IMR-90 (cell line): ENCODE measurements at places on chromosomes 1 and 21.

GRCh38 chr1:212827831-212828278 is 19.6 kb downstream of the SPATA45 start:
- no peak for DNase-seq

DNA sequence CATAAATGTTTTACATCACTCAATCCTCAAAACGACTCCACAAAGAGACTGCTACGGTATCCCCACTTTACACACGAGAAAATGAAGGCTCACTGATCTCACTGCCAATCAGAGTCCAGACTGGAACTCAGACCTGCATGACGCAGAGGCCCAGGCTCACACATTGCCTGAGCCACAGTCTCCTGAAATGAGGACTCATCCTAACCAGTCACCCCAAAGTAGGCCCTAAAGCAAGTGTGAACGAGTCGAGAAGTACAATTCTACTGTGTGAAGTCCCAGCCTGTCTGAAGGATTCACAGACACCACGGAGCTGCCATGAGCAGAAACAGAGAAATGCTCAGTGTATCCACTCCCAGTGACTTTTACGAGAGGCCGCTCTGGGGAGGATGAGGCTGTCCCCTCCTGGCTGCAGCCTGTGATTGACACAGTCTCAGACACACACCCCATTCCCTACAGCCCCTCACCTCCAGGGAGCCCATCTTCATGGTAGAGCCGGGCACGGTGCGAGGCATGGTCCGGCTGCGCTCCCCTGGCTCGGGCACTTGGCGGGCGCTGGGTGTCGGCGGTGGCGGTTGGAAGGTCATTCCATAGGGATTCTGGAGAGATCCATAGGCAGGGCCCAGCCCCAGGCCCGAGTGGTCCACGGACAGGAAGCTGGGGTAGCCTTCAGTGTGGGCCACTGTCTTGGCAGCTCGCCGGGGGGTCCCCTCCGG is 26.7 kb upstream of the COL16A1 start:
- DNase-seq = no peak

DNA sequence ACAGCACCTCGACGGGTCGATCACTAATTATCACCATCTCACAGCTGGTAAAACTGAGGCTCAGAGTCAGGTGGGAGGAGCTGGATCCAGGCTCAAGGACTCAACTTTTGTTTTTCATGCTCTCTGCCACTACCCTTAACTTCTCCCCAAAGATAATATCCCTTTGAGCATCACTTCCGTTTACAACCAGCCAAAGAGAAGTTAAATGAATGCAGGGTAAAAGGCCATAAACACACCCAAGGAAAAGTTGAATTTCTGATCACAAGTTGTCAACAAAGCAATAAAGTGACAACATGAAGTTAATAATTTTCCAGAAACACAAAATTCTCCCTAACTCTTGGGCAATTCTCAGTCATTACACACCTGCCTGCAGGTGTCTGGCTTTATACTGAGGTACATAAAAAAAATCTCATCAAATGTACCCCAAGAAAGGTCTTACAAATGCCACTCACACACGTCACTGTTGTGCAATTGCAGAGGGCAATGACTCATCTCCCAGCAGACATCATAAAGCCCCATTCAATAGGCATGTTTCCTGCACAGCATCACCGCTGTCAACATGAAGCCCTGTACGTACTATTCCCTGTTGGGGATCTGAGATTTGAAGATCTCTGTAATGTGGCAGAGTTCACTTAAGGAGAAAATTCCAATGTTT is 3.4 kb downstream of the OR2T11 start:
- no peak for DNase-seq

GRCh38 chr1:185850366-185850765 is 116.2 kb downstream of the HMCN1 start:
- DNase-seq = peak; percentile 30

GRCh38 chr21:45378258-45378966 is 26.6 kb upstream of the COL18A1 start:
- DNase-seq = peak; percentile 57

DNA sequence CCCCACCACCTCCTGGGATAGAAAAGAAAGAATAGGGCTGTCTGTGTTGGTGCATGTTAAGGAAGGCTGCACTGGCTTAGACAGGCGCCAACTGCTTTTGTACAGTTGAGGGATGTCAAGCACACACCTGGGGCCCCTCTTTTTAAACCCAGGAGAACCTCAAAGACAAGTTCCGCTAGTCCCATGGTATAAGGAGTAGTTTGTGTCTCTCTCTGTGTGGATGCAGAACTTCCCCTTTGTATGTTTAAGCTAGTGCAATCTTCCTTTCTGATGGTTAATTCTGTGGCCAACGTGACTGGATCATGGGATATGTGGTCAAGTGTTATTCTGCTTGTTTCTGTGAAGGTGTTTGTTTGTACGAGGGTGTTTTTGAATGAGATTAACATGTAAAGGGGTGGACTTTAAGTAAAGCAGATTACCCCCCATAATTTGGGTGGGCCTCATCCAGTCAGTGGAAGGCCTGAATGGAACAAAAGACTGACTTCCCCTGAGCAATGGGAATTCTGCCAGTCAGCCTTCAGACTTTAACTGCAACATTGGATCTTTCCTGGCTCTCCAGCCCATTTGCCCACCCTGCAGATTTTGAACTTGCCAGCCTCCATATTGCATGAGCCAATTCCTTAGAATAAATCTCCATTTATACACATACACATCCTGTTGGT is 9.5 kb upstream of the DUSP10 start:
- no peak for DNase-seq

- no peak for DNase-seq
These were observed 2.0 kb downstream of the SRSF4 start for GRCh38 chr1:29179641-29180184.

- no peak for DNase-seq
These were observed 23.3 kb downstream of the FYB2 start for GRCh38 chr1:56795870-56796269.

DNA sequence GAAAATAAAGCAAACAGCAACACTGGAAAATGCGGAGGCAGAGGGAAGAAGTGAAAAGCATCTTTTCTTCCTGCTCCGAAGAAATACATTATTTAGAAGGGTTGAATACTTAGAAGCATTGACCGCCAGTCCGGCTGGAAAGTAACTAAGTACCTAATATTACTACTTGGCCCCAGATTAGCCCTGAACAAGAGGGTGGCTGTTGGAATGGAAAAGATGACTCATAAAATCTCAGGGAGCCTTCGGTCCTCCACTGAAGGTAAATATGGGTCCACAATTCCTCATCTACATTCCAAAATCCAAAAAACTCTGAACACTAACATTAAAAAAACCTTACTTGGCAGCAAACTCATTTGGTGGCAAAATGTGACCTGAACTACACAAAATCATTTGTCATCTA is 40.1 kb downstream of the BCAR3 start:
- DNase-seq = peak; percentile 35

DNA sequence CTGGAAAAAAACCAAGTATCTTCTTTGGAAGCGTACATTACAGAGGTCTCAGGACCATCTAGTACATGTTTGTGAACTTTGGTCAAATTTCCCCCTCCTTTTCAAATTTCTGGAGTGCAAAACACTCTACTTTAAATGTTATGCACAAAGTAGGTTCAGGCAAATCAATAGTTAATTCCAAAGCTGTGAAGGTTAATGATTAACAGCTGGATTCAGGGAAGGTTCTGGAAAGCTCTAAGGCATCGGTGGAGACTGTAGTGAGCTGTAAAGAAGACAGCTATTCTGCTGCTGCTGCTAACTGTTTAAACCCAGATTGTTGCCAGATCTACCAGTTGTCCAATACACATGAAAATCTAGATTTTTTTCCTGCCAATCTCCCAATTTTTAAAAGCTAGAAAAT is 70.9 kb downstream of the ELAVL4 start:
- no peak for DNase-seq

DNA sequence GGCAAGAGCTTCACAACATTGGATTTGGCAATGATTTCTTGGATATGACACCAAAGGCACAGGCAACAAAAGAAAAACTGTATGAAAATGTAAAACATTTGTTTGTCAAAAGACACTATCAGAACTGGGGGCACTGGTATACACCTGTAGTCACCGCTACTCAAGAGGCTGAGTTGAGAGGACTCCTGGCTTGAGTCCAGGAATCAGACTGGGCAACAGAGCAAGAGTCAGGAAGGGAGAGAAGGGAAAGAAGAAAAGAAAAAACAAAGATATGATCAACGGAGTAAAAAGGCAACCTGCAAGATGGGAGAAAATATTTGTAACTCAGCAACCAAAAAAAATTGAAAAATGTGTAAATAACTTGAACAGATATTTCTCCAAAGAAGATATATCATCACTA is 6.0 kb upstream of the TUT4 start:
- no peak for DNase-seq

- DNase-seq = no peak
These were observed 8.5 kb downstream of the PRDM2 start for GRCh38 chr1:13708380-13708982.

DNA sequence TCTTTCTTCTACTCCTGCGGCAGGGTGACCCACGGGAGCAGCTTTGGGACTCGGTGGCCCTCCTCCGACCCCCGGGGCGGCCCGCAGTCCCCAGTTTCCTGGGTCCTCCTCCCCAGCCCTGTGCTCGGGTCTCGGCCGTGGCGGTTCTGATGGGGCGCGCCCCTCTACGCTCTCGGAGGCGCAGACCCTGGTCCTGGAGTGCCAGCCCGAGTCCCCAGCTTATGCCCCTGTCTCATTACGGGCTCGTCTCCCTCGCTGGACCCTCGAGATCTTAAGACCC is 430 bp downstream of the BTG2 start:
- no peak for DNase-seq

DNA sequence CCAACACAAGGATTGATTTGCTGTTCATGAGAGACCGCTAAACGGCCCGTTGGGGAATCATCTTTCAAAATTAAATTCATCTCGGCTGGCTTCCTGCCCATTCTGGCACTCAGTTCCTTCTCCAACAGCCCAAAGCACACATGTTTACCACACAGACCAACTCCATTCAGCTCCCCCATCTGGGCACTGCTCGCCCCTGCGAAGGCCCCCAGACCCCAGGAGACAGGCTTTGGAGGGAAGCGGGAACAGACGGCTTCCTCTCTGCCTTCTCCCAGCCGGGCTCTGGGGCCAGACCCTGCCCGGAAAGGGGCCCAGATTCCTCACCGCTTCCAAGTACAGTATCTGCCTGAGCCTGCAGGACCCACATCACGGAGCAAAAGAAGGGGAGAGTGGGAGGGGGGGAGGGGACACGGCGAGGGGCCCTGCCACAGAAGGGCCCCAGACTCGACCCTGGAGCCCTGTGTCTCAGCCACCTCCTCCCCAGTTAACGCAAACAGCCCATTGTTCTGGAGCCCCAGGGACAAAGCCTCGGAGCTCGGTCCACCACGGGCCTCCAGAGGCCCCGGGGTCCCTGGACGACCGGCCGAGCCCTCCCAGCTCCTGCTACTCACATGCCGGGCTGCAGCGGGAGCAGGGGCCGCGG is 660 bp downstream of the MEGF6 start:
- DNase-seq = no peak

- peak; percentile 79 for DNase-seq
These were observed 154.0 kb downstream of the TGFB2 start for GRCh38 chr1:218499011-218499691.

GRCh38 chr1:54403808-54404261 is 2.4 kb downstream of the SSBP3 start:
- peak; percentile 84 for DNase-seq

DNA sequence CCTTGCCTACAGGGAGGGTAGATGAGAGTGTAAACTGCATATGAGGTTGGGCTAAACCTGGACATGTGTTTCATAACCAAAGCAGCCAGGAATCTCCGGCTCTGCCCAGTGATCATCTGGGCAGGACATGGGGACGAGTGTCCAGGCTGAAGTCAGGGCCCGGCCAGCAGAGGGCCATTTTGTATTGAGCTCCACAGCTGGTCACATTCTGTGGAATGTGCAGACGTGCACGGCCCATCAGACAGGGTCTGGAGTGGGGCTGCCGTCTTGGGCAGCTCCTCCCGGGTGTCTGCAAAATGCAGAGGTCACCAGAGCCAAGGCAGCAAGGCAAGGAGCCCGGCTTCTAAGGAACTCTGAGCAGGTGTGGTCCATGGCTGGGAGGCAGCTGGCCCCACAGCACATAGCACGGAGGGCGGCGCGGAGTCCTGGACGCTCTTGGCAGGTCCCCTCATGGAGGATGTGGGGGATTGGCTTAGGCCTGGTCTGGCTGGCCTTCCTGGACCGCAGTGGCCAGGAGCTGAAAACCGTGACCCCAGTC is 6.2 kb downstream of the LRRC3 start:
- DNase-seq = no peak

DNA sequence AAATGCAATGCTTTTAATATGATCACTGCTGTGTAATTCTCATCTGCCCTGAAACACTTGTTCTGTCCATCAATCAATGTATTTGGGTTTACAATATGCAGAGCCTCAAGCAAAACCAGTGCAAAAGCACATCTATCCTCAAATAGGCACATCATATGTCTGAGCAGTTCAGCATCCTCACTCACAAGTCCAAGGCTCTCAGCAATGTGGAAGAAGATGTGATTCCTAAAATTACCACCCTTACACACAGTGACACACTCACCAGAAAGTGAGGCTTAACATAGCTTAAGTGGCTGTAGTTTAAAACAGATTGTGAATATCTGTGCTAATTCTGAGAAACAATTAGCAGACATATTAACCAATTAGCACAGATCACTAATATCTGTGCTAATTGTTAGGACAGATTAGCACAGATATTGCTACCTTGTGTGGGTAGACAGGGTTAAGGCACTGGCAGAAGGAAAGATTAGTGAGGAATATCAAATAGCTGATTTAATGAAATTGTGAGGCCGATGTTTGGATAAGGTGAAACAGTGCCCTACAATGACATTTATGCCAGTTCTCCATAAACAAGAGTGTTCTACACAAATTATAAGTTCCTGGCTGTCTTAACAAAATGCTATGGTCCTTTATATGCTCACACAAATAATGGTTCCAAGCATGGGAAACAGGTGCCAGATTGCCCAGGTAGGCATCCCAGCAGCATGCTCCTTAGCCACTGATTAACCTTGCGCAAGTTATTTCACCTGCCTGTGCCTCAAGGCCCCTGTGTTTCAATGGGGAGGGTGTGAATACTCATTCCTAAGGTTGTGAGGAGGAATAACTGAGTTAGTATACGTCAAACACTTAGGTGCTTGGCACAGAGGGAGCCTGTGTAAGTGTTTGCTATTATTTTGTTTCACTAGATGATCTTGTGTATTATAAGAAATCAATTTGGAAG is 41.7 kb downstream of the MRPL39 start:
- DNase-seq = no peak

GRCh38 chr1:208126108-208126507 is 118.1 kb downstream of the PLXNA2 start:
- no peak for DNase-seq

GRCh38 chr1:162087574-162087973 is 18.1 kb downstream of the NOS1AP start:
- DNase-seq = no peak

GRCh38 chr1:200883118-200883517 is 10.3 kb downstream of the GPR25 start:
- DNase-seq = no peak

- DNase-seq = no peak
These were observed at the start of gene BSND for GRCh38 chr1:54998677-54999076. Gene BSND, plus strand, starts transcription at chr1:54998933. Its CDS starts 254 bp downstream, at chr1:54999187.
